ENCODE measurements at places on chromosomes 3 and 15.

GRCh38 chr3:14304101-14305045 lies 98.0 kb upstream of the SLC6A6 start:
- DNase-seq: no peak

GRCh38 chr15:35603856-35604255 lies 57.9 kb upstream of the DPH6 start:
- no peak for DNase-seq

DNA sequence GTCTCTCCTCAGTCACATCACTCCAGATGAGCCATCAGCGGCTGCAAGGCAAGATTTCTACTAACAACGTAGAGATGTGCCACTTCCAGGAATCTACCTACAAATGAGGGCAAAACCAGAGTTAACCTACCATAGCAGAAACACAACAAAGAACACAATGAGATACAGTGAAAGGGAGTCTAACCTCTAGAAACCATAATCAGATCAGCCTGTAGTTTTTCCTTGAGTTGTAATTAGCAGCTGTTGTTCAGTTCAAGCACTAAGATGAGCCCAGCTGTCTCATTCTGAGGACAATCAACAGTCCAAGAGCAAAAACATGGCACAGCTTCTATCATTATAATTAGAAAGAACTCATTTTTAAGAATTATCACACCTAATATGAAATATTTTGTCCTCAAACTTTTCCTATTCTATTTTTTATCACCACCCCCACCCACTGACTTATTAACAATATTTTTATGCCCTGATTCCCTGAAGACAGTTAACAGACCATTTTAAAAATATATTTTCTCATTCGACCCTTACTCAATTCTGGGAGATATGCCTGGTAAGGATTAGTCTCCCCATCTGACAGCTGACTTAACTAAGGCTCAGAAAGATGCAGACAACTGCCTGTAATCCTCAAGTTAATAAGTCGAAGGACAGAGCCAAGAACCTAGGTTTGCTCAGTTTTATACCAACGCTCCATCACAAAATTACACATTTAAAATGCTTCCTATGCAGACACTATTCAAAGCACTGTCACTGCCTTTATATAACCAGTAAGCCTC lies 50.1 kb downstream of the MAGI1 start:
- no peak for DNase-seq

DNA sequence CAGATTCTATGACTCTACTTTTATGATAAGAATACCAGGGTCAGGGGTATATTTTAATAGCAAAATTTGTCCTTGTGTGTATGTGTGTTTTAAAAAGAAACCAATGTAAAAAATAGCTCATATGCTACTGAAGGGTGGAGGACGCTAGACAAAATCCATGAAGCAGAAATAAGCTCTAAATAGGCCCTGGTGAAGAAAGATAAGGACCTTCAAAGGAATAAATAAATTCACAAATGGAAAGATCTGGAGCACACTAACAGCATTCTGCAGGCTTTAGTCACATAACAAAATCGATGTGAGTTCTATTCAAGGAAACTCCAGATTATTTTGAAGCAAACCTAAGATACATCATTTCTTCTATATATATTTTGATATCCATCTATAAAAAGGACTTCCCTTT lies 27.2 kb upstream of the ATP11B start:
- DNase-seq: no peak

- no peak for DNase-seq
Observed at GRCh38 chr3:50102558-50102957, 13.8 kb downstream of the RBM5 start.

DNA sequence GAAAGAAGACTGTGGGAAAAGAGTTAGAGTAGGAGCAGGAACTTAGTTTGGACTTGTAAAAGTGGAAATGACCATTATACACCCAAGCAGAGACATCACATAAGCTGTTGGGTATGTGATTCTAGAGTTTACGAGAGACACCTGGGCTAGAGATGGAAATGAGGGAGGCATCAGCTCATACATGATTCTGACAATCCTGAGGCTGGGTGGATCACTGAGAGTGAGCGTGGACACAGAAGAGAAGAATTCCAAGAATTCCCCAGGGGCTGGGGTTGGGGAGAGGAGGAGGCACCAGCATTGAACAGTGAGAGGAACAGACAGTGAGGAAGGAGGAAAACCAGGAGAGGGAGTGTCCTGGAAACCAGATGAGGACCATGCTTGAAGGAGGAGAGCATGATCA lies 113.5 kb downstream of the KCNAB1 start:
- no peak for DNase-seq

GRCh38 chr15:57169643-57170042 lies 206.7 kb upstream of the CGNL1 start:
- no peak for DNase-seq

- no peak for DNase-seq
Observed at GRCh38 chr15:100353449-100353848, 11.7 kb upstream of the ADAMTS17 start.

- DNase-seq: peak; percentile 61
Observed at GRCh38 chr15:48358229-48359152, 27.3 kb downstream of the DUT start.

DNA sequence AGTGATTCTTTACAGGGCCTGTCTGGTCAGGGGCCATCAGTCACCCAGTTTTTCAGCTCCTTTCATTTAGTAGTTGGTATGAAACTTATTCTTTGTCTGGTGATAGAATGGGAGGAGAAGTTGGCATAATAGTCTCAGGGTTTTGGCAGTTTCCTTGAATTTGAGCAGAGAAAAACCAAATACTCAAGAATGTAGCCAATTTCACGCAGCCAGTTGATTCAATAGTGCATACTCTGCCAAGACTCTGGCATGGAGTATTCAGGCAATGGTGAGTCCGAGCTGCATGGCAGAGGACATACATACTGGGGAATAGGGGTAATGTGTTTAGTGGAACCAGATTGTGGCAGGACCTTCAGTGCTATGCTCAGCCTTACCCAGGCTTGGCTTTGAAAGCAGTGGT lies 118.3 kb downstream of the GALK2 start:
- DNase-seq: no peak

- DNase-seq: no peak
Observed at GRCh38 chr15:66102563-66103292, 150.8 kb downstream of the MEGF11 start.

GRCh38 chr15:66486887-66487286 lies 10.7 kb downstream of the SNAPC5 start:
- DNase-seq: no peak

DNA sequence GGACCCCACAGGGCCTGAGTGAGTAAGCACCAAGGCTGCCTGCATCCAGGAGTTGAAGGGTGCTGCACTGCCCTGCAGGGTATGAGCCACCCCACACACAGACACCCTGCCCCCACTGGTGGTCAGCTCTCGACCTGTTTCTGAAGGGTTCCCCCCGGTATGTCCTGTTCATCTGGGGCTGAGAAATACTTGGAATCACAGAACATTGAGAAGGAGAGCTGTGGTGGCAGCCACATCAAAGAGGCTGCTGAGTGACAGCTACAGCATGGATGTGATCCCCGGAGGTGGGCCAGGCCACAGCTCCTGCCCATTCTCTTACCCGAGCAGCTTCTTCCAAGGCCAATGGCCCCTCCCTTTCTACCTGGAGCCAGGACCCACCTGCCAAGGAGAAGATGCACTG lies 66.4 kb upstream of the PLXNA1 start:
- DNase-seq: no peak
